ENCODE measurements at places on chromosomes 4 and X.

DNA sequence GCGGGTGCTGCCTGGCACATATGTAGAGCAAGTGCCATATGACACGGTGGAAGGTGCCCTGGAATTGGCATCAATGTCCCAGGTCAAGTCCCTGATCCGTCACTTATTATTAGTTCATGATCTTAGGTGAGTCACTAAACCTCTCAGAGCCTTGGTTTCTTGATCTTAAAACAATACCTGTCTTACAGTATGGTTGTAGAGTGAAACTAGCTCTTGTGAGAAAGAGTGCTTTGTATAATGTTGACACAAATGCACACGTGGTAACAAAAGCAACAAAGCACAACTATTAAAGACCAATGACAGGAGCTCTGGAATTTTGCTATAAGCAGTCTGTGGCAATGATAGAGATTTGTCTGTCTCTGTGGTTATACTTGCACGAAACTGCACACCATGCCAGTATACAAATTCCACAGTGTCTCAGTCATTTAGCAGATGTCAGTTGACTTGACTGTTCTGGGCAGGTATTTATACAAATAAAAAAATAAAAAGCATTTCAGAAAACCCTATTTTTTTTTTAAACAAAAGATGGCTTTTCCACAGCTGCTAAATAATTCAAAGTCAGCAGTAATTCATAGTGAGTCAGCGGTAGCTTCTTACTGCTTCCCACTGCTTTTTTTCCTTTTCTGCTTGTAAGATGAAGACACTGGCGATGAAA is 19.7 kb upstream of the ACSL1 start:
- DNase-seq, result peak; percentile 29

DNA sequence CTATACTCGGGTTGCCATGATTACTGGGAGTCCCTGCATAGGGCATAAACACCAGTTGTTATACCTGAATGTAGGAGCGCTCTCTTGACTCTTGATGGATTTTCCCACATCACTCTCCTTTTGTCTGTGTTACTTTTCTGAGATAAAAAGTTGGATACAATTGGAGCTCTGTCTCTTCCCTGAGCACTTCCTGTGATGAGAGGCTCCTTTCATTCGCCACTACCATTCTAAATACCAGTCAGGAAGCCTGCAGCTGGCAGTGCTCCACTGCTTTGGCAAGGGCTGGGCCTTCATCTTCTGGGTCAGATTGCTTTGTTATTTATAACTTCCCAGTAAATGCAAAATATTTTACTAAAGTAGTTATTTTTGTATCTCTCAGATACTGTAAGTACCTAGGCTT is 13.9 kb downstream of the TCEANC start:
- no peak for DNase-seq

GRCh38 chr4:93502991-93503390 is 325.6 kb upstream of the ATOH1 start:
- DNase-seq, result no peak

GRCh38 chrX:41369152-41369551 is 35.2 kb downstream of the DDX3X start:
- DNase-seq, result no peak

- no peak for DNase-seq
These were observed 2.6 kb downstream of the CTBP1 start for GRCh38 chr4:1246111-1246881.

Measured in AG09319 (cell line).